ENCODE measurements at places on chromosomes 11 and 22. TPM values are rescaled to one million over a fixed set of nuclear protein-coding genes. Genes with fewer than 3 reads are reported as not detected.

Gene VPREB1
- total RNA-seq: not detected

Gene LDHAL6A
- total RNA-seq: 0.28 TPM

Gene SLC17A6
- not detected for total RNA-seq

- H3K4me3 ChIP-seq: no peak overlapping the region
- H3K27me3 ChIP-seq: no peaks in the 10 kb centered on the region
- no peaks in the 10 kb centered on the region for H3K36me3 ChIP-seq
- no peak for DNase-seq
- peak overlapping the region; percentile 3 for H3K27ac ChIP-seq
Observed at GRCh38 chr11:75946531-75947530, 131.8 kb downstream of the UVRAG start.

- no peak overlapping the region for H3K4me3 ChIP-seq
- H3K27ac ChIP-seq: no peak overlapping the region
- H3K36me3 ChIP-seq: no peaks in the 10 kb centered on the region
- DNase-seq: no peak
- H3K27me3 ChIP-seq: no peaks in the 10 kb centered on the region
Observed at GRCh38 chr11:47318166-47318565, 34.3 kb downstream of the MYBPC3 start.

GRCh38 chr11:65425971-65426838, 3.6 kb downstream of the NEAT1 start:
- DNase-seq: peak; percentile 17
- no peaks in the 10 kb centered on the region for H3K36me3 ChIP-seq
- H3K4me3 ChIP-seq: peak overlapping the region; percentile 76
- no peaks in the 10 kb centered on the region for H3K4me1 ChIP-seq
- peak overlapping the region; percentile 99 for H3K27ac ChIP-seq

- no peaks in the 10 kb centered on the region for H3K4me1 ChIP-seq
- peak overlapping the region; percentile 3 for H3K27ac ChIP-seq
- H3K27me3 ChIP-seq: no peaks in the 10 kb centered on the region
- no peak overlapping the region for H3K4me3 ChIP-seq
- no peaks in the 10 kb centered on the region for H3K36me3 ChIP-seq
Observed at GRCh38 chr11:6251120-6251733, 8.4 kb upstream of the CCKBR start.

GRCh38 chr11:47620836-47621378, 21.5 kb downstream of the MTCH2 start:
- DNase-seq: no peak
- H3K27me3 ChIP-seq: no peaks in the 10 kb centered on the region
- H3K36me3 ChIP-seq: no peaks in the 10 kb centered on the region
- H3K4me3 ChIP-seq: no peak overlapping the region

DNA sequence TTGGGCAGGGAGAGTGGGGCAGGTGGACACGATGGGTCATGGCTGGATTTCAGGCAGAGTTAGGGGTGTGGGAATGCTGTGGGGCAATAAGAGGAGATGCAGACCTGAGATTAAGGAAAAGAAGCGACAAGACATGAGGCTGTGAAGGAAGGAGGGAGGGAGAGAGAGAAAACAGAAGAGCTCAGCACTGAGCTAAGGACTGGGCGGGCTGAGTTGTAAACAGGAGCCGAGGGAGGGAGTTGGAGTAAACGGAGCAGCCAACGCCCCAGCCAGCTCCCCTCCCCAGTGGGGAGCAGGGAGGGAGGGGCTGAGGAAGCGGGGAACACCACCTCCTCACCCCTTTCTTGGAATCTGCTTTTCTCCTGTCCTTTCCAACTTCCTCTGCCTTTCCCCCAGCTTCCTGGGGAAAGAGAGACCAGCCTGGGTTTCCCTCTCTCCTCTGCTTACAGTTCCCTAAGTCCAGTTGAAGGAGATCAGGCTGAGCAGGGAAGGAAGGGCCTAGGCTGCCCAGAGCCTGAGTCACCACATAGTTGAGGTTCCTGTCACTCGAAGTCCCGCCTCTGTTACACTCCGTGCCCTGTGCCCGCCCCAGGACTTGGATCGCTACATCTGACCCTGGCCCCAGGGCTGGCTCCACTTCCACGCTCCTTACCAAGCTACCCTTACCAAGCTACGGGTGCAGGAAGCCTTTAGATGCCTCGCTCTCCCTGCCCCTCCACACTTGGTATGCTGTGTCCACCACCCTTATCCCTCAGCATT, 6.7 kb upstream of the AHNAK start:
- peak overlapping the region; percentile 92 for H3K27ac ChIP-seq
- no peaks in the 10 kb centered on the region for H3K36me3 ChIP-seq
- peak; percentile 90 for DNase-seq
- H3K27me3 ChIP-seq: no peaks in the 10 kb centered on the region

All from uterus (tissue), 4 donors.